ENCODE measurements at places on chromosomes 3 and 15.

- DNase-seq = no peak
Measured at GRCh38 chr15:69742361-69742760, 289.7 kb downstream of the RPLP1 start.

- no peak for DNase-seq
Measured at GRCh38 chr15:73802431-73803041, 49.4 kb upstream of the INSYN1 start.

- no peak for DNase-seq
Measured at GRCh38 chr15:101551696-101552591, 62.4 kb upstream of the PCSK6 start.

DNA sequence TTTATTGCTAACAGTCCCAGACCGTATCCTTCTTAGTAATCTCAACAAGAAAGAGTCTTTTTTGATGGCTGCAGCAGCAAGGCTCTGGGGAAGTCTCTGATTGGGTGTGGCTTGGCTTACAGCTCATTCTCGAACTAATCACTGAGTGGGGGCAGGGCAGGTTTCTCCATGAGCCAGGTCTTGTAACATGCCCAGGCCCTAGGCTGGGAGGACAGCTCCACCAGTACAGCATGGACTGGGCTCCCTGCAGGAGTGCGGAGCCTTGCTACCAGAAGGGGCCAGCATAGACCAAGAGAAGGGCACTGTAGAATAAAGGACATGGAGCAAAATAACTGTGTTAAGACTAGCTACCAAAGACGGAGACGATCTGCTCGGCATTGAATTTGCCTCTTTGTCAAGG, 7.2 kb downstream of the CD276 start:
- no peak for DNase-seq

DNA sequence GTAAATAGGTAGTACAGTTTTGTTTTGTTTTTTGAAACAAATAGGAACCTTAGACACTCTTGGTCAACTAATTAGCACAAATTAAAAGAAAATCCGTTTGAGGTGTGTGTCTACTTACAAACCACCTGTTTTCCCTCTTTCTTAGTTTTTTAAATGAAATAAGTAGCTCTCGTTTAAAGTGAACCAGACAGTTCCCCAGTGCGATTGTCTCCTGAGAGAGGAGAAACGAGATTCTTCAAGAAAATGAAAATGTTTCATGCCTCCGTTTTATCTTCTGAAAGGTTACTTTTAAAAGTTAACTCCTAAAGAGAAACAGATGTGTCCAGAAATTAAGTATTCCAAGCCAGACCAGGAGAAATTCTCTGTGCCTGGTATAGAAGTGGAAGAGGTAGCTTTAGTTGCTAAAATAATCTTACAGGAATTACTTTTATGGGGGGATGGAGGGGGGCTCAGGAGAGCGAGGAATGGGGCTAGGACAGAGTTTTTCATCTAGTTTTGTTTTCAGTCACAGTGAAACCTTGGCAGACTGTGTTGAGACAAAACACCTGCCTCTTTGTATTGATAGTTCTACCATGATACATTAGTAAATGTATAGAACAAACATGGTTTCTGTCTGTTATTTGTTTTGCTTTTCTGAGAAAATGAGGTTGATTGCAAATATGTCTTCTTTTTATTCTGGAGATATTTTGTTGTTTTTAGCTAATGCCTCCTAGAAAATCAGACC, 155.1 kb upstream of the CNTN4 start:
- DNase-seq = no peak

DNA sequence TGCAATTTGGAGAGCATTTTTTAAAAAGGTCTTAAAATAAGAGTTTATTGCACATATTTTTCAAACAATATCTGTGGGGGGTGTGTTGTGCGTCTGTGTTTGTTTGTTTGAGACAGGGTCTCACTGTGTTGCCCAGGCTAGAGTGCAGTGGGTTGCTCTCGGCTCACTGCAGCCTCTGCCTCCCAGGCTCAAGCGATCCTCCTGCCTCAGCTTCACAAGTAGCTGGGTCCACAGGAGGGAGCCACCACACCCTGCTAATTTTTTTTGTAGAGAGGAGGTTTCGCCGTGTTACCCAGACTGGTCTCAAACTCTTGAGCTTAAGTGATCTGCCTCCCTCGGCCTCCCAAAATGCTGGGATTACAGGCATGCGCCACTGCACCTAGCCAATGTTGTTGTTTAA, 2.7 kb downstream of the MLF1 start:
- DNase-seq = no peak

DNA sequence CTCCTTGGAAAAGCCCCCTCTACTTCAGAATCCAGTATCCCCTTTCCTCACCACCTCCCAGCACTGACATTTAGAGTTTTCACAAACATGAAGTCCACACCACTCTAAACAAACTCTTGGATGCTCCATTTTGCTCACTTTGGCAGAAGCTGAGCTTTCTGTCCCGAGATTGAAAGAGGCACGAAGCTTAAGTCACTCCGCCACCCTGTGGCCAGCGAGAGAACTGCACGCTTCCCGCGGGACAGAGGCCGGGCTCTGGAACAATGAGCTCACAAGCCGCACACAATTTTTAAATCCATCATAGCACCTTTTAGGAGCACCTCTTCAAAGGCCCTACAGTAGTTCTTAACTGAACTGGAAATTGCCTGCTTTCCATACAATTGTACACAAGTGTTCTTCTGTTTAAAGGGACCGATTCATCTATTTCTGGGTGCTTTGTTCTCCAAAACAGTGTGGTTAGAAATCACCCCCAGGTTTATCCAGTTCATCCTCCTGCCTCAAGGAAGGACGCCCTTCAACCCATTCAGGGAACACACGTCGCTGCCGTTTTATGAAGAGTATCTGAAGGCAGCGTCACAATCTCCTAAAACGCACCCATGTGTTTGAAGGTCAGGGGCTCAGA, 226.1 kb downstream of the VPS13C start:
- DNase-seq = peak; percentile 91

DNA sequence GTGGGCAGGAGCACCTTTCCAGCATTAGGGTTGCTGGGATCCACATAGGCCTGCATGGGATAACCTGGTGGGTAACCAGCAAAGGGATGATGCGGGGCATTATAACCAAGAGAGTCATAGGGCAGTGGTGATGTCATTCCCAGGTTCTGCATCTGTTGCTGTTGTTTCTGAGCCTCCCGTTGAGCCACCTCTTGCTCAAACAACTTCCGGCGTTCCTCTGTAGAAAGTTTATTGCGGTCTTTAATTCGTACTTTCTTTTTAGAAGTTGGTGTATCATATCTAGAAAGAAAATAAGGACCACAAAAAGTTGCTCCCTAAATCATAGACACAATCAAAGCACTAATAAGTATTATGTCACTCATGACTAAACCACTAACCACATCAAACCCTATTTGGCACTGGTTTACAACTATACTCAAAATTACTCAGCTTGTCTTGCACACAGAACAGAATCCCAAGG, 77.8 kb downstream of the NBEAL2 start:
- DNase-seq = peak; percentile 58

- no peak for DNase-seq
Measured at GRCh38 chr3:150059241-150059640, 88.5 kb upstream of the PFN2 start.

Data from activated CD8-positive, alpha-beta memory T cell treated with anti-CD3 and anti-CD28 coated beads, Interleukin-2, amount 50 U/mL, for 48 hours (primary cell).